ENCODE measurements at places on chromosomes 4 and X. TPM values are rescaled to one million over a fixed set of nuclear protein-coding genes. Genes with fewer than 3 reads are reported as not detected.
A peak's percentile ranks its signal among the peaks of the same experiment; 100 is the strongest.

The SSX2B gene
- total RNA-seq = not detected

GRCh38 chr4:138555108-138555507 is 313.0 kb upstream of the SLC7A11 start:
- no peak for DNase-seq

- no peak for DNase-seq
Observed at GRCh38 chr4:26899991-26900390, 39.4 kb downstream of the STIM2 start.

The KLHL13 gene
- total RNA-seq = 46.9 TPM

The ARHGEF38 gene
- not detected for total RNA-seq

GRCh38 chr4:119209077-119209476 is 3.4 kb upstream of the USP53 start:
- no peak for DNase-seq

The GAGE2A gene
- total RNA-seq = not detected

- no peak for DNase-seq
Observed at GRCh38 chr4:73970945-73971344, 10.9 kb downstream of the PF4 start.

The USP26 gene
- not detected for total RNA-seq

DNA sequence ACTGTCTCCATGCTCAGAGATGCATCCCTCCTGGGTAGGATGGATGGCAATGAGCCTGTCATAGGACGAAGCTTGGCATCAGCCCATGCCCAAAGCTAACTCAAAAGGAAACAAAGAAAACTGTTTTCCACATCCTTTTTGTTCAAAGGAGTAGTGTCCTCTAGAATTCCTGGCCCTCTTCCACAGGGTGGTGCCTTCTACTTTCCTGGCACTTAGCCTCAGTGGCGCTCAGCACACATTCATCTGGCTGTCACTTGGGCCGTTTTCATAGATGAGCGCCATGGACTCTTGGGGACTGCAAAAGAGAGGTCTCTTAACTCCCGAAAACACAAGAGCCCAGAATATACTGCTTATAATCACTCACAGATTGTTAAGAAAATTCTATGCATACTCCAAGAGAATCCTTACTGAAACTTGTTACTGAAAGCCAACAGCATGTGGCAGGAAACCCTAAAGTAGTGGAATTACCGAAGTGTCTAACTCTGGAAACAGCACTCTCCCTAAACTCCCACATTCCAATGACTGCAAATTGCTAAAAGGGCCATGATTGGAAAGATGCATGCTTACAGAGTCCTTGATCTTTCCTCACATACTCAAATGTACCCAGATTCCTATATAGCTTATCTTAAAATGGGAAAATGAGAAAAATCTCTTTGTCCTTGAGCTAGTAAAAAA is 110.0 kb downstream of the HS6ST2 start:
- DNase-seq = no peak

DNA sequence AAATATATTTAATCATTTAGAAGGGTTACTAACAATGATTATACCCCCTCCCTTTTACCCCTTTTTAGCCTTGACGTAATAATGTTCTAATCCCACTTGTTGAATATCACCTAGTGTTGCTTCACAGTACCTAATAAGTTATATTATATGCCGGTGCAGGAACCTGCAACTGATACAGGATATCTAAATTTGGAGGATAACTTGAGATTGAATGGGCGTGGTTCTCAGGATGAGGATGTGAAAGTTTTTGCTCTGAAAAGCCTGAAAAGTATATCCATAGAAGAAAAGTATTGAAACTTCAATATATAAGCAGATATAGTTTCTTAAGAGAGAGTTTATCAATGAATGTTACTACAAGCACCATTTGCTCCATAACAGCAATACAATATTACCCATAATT is 59.8 kb downstream of the ZNF711 start:
- no peak for DNase-seq

The RGS12 gene
- total RNA-seq = 107 TPM

The NKX6-1 gene
- total RNA-seq = 25.6 TPM

DNA sequence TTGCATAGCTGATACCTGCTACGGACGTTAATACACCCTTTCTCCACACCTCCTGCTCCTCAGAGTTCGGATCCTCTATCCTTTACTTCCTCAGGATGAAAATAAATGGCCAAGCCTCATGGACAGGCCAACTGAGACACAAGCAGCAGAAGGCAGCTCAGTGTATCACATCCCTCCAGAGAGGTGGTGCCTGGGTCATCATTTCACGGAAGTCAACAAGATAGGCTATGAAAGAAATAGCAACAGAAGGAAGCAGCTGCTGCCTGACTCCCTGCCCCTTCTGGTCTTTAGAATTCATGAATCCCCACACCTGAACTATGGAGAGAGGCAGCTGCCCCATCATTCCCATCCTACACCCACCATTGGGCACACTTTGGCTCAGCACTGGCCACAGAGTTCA is 267.1 kb upstream of the ETNPPL start:
- no peak for DNase-seq

GRCh38 chr4:149279331-149279730 is 536.3 kb downstream of the IQCM start:
- DNase-seq = no peak

The DIPK2B gene
- total RNA-seq = not detected

DNA sequence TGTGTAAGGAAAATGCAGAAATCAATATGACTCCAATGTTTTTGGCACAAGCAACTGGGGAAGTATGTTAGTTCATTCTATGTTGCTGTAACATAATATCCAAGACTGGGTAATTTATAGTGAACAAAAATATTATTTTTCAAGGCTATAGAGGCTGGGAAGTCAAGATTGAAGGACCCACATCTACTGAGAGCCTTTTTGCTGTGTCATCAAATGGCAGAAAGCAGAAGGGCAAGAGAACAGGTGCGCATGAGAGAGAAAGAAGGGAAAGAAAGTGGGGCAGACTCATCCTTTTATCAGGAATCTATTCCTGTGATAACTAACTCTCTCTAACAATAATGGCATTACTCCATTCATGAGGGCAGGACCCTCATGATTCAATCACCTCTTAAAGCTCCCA is 237.2 kb downstream of the FAT4 start:
- DNase-seq = no peak

DNA sequence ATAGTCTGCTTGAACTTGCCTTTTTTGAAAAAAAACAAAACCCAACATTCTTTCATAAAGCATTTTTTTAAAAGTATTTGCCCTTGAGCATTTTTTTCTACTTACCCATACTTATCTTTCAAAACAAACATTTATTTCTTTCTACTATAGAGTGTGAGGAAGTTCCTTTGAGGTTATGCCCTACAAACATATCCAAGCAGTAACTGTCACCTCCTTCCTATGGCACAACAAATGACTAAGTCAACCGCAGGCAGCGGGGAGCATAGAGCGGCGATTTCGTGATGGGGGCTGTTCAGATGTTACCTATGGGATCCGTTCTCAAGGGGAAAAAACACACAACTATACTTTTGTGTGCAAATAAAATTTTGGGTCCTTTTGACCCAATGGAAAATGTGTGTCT is 19.4 kb downstream of the SPRY1 start:
- DNase-seq = no peak

- DNase-seq = no peak
Observed at GRCh38 chr4:54333657-54334056, 104.6 kb downstream of the PDGFRA start.

DNA sequence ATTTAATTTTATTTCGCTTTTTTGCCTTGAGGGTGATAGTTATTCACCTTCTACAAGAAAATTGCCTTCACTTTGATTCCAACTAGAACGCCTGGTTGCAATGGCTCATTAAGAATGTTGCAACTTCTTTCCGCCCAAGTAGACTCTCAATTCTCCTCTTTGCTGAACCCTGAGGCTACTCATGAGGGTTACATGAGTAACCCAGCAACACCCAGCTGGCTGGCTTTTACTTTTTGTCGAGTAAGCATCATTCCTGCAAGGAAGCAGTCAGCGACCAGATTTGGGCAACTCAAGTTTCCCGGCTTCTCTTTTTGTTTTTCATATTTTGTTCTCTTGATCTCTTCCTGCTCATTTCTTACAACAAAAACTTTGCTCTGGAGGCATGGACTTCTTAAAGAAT is 495.4 kb downstream of the PACRGL start:
- no peak for DNase-seq

GRCh38 chrX:134026565-134027311 is 41.3 kb upstream of the GPC3 start:
- peak; percentile 31 for DNase-seq

The ASB9 gene
- not detected for total RNA-seq

GRCh38 chr4:94724016-94724790 is 33.6 kb upstream of the BMPR1B start:
- DNase-seq = no peak

DNA sequence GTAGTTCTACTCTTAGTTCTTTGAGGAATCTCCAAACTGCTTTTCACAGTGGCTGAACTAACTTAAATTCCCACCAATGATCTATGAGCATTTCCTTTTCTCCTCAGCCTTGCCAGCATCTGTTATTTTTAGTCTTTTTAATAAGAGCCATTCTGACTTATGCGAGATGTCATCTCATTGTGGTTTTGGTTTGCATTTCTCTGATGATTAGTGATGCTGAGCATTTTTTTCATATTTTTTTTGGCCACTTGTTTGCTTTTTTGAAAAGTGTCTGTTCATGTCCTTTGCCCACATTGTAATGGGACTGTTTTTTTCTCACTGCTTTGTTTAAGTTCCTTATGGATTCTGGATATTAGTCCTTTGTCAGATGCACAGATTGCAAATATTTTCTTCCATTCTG is 21.5 kb upstream of the PHKA1 start:
- no peak for DNase-seq

The C4orf50 gene
- 0.56 TPM for total RNA-seq

DNA sequence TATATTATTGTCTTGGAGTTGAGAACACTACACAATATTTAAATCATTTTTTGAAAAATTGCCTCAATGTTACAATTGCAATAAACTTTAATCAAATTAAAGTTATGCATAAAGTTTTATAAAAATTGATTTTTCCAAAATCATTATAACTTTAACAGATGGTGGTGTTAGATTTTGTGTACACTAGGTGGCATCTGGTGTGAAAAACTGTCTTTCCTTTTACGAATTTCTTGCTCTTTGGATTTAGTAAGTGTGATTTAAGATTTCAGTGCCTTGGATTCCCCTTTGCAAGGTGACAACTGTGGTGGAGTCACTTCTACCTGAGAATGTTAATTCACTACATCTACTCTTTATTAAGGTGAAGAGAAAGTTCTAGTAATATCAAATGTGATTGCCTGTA is 91.6 kb downstream of the AREG start:
- DNase-seq = no peak

GRCh38 chr4:168694667-168695066 is 197.8 kb downstream of the PALLD start:
- DNase-seq = no peak

DNA sequence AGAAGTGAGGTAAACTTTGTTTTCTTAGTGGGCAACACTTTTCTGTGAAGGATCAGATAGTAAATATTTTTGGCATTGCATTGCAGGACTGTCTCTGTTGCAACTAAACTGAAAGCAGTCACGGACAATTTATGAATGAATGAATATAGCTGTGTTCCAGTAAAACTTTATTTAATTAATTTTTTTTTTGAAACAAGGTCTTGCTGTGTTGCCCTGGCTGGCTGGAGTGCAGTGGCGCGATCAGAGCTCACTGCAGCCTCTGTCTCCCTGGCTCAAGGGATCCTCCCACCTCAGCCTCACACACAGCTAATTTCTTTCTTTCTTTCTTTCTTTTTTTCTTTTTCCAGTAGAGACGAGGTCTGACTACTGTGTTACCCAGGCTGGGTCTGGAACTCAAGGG is 15.8 kb downstream of the RBM10 start:
- DNase-seq = no peak

- no peak for DNase-seq
Observed at GRCh38 chr4:79980448-79980847, 92.6 kb downstream of the ANTXR2 start.

DNA sequence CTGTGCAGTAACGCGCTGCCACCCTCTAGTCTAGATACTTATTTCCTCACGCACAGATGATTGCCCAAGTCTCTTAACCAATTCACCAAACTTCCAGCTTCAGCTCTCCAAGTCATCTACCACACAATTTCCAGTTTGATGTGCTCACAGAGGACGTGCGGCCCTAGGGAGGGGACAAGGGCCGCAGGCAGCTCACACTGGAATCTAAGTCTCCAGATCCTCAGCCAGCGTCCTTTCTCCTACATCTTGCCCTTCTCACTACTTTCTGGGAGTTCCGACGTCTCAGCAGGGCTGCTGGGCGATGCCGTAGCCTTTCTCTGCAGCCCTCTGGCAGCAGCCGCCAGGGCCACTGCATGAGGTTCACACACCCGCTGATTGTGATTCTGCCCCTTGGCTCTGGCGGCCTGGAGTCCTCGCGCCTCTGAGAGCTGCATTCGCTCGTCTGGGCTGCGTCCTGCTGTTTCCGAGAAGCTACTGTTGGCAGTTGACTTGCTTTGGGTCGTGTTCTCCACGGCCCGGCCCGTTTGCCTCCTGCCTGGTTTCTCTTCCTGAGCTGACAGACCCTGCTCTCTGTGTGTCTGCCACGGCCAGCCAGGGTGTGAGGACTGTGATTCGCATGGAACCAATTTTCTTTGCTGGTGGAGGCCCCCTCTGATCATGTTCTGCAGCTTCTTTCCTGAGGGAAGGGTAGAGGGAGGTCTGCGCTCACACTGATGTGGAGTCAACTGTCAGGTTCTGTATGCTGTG is 14.1 kb upstream of the TMEM131L start:
- peak; percentile 23 for DNase-seq

DNA sequence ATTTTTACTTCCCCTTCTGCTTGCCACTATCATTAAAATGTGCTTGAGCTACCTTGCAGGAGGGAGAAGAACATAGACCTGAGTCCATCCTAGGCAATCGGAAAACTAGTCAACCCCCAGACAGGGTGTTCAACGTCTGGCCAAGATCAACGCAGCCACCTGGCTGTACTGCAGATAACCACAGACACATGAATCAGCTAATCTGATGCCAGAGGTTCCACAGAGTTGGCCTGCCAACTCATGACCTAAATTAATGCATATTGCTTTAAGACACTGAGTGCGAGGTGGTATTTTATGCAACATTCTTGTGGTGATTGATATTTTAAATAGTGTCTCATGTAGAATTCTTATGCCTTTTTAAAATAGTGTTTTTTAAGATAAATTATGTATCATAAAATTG is 1283.8 kb upstream of the PABPC4L start:
- DNase-seq = no peak

DNA sequence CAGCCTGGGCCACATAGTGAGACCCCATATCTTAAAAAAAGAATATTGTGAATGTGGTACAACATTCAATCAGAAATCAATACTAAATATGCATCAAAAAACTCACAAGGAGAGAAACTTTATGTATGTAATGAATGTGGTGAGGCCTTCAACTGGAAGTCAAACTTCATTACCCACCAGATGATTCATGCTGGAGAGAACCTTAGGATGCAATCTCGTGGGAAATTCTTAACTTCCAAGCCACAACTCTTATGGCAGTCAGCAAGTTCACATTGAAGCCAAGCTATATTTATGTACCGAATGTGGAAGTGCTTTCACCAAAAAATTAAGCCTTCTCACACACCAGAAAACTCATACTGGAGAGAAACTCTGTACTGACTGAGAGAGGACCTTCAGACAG is 84.5 kb upstream of the UXT start:
- no peak for DNase-seq

The MAGEC3 gene
- not detected for total RNA-seq

The TLR1 gene
- total RNA-seq = not detected

The OPN1MW3 gene
- not detected for total RNA-seq
